ENCODE measurements at places on chromosomes 4 and X.

DNA sequence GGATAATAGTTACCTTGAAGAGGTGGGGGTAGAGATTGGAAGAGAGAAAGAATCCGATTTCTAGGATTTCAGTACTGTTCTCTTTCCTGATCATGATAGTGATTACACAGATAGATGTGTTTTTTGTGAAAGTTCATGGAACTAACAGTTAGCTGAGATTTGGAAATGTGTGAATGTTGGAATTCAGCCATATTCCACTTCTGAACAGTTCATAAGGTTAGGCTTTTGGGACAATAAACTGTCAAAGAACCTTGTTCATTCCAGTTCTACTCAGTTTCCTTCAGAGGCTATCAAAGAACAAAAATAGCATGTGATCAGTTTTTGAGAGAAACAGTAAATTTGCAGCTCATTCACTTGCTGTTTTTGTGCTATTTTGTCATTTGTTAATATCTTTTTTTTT, 43.6 kb downstream of the RUFY3 start:
- DNase-seq = no peak

DNA sequence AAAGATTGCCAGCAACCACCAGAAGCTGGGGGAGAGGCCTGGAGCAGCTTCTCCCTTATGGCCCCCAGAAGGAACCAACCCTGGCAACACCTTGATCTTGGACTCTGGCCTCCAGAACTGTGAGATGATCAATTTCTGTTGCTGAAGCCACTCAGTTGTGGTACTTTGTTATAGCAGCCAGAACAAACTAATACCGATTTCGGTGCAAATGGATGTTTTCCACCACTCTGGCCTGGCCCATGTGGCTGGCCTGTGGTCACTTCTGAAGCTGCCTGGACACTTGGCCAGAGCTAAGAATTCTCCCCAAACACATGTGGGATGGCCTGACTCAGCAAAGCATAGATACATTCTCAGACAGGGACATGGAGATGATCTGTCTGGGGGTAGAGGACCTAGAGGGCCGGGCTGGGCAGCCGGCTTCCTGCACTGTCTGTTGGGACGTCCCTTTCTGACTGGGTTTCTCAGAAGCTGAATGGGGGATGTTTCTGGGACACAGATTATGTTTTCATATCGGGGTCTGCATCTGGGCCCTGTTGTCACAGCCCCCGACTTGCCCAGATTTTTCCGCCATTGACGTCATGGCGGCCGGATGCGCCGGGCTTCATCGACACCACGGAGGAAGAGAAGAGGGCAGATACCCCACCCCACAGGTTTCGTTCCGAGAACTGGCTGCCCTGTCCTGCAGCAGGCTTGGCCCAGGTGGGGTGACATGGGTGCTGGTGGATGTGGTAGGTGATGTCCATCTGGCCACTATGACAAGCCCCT, 4.1 kb downstream of the FOXP3 start:
- DNase-seq = no peak

DNA sequence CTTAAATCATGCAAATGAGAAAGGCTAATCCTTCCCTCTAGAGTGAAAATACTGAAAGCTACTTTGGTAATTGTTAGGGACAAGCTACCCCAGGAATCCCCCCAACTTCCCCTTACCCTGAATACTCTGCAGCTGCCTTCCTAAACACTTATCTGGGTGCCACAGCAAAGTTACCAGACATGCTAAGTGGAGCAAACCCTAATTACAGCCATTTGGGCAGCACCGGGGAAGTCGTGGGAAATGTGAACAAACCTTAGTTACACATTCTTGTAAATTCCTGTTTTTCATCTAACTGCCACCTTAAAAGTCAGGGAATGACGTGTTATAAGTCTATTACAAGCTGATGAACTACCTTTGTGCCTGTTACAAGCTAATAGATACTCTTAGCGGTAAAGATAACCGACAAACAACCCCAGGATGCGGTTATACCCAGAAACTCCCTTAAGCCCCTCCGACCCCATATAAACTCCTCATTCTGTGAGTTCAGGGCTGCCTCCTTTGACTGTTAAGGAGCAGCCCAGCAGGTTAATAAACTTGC, 66.0 kb upstream of the PLAC8 start:
- DNase-seq = no peak

- DNase-seq = no peak
Measured at GRCh38 chr4:138190452-138190858, 51.7 kb downstream of the SLC7A11 start.

DNA sequence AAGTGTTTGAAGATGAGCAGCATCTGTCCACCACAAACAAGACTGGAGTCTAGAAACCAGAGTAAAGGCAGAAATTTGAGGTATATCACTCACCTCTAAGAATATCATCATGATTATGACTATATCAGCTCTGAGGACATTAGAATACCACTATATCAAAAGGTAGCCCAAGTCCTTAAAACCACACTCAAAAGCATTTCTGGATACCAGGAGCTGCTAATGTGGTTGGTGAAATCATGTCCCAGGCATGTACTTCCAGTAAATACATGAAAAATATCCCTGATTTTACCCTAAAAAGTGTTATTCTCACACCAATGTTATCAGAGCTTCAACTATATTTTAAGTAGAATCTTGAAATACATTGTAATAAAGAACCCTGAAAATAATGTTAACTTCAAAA, 136.3 kb upstream of the SMAD1 start:
- DNase-seq = no peak

GRCh38 chr4:150278206-150278605, 200.0 kb downstream of the DCLK2 start:
- DNase-seq = no peak

GRCh38 chr4:124090021-124090420, 622.5 kb downstream of the ANKRD50 start:
- DNase-seq = no peak

DNA sequence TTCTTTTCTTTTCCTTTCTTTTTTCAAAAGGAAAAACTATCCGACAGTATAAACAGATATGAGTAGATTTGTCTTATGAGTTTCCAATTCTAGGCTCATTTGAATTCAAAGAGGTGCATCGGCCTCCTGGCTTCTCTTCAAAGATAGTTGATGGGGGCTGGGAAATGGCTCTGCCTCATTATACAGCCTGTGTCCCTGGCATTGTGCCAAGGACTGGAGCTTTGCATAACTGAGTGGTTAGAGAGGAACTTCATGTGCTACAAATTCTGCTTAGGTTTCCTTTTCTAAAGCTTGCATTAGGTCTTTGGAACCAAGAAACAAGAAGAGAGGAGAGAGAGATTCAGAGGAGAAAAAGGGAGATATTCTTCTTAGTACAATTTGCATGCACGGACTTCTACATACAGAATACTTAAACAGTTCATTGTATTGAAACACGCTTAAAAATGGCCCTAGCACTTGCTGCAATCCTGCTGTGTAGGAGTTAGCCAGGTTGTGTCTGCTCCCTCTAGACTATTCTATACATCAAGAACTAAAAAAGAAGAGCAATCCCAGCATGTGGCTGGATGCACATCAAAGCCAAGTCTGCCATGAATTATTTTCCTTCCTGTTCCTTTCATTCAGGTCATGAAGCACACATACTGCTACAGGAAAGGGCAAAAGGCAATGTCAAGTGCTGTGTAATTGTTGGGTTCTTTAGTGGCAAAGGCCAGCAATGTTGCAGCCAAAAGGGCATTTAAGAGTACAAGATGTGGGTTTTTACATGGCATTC, 70.9 kb downstream of the INTS12 start:
- DNase-seq = no peak

- DNase-seq = no peak
Measured at GRCh38 chr4:5755161-5755560, 44.2 kb downstream of the EVC start.

DNA sequence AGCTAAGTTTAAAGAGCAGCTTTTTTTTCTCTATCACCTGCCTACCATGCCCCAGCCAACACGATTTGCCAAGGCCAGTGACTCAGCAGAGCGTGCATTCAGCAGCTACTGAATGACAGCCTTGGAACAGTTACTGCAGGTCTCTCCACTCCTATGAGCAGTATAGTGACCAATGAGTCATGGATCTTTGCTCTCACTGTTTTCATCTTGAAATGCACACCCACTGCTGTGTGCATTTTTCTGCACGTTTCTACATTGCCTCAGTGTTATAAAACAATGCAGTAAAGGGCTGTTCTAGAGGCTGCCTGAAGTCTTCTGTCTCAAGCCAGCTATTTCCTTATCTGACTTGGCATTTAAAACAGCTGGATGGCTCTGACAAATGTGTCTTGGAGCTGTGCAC, 66.0 kb upstream of the C4orf54 start:
- no peak for DNase-seq

DNA sequence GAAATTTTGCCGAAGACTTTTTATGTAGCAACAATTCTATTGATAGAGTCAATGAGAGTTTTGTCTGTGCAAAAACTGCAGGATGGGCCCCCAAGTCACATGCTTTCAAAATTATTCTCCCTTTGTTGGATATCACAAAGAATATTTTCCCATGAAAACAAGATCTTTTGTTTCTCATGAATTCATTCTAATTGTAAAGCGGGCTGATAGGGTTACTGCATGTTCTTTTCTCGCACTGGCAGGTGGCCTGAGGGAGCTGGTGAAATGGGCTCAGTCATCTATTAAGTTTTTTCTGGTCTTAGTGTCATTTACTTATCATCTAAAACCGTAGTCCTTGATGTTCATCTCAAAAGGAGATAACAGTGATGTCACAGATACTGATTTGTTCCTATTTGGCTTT, 44.2 kb downstream of the MID1IP1 start:
- DNase-seq = no peak

DNA sequence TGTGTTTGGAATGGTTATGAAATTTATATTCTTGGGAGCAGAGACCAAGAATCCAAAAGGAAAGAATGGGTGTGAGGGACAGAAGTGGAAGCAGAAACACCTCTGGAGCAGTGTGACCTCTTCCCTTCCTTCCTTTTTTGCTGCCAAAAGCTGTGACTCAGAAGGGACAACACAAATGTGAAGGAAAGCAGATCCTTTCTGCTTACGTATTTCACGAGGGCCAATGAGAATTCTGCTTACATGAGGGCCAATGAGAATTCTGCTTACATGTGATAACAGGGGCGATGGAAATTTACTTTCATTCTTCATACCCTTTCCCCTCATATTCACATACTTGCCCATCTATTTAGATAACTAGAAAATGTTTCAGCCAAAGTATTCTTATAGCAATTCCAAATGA, 404.6 kb downstream of the PRDM5 start:
- DNase-seq = no peak

- no peak for DNase-seq
Measured at GRCh38 chr4:145153181-145153903, 27.0 kb downstream of the OTUD4 start.

GRCh38 chr4:39022241-39022640, 10.0 kb downstream of the TMEM156 start:
- DNase-seq = no peak

GRCh38 chr4:33577791-33578190, 2666.5 kb downstream of the ARAP2 start:
- DNase-seq = no peak

DNA sequence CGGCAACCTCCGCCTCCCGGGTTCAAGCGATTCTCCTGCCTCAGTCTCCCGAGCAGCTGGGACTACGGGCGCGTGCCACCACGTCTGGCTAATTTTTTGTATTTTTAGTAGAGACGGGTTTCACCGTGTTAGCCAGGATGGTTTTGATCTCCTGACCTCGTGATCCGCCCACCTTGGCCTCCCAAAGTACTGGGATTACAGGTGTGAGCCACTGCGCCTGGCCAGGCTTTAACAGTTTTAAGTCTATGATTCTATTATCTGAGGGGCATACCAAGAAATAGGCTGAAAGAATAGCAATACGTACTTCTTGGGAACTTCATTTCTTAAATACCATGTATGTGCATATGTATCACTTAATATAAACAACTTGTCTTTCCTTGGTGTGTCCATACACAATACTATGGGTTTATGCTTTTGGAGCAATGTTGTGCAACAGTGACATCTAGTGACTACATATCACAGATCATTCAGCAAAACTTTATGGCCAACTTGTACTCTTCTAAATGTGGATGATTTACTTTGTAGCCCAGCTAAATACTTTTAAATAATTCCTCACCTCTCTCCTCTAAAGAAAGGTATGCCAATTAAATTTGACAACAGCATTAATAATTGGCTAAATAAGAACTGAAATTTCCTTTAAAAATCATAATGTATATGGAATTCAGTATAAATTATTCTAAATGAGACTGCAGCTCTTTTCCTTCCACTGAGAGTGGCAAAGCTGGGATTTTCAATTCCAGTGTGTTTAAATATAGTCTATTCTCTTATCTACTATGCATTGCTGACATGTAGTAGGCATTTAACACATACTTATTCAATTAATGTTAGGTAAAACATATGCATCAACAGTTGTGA, 10.4 kb downstream of the SLC9B1 start:
- DNase-seq = no peak

DNA sequence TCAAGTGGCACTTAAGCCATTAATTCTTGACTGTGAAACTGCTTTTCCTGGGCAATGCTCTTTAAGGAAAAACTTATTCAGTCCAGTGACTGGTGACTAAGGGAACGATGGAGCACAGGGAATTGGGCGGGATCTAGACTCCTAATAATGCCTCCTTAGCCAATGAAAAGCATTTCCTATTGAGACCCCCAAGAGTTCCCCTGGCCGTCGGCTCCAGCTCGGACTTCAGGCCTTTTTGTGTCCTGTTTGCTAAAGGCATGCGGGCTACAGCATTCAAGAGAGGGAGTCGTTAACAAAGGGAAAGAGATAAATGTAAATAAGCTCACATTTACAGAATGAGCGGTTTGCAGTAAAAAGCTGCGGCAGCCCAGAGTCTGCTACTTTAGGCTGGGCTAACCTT, at the start of gene LPAR4:
LPAR4 (plus strand) TSS at position 232 of the 400 bp plus-strand sequence. CDS start 7,150 bp downstream, outside the sequence.
- no peak for DNase-seq

DNA sequence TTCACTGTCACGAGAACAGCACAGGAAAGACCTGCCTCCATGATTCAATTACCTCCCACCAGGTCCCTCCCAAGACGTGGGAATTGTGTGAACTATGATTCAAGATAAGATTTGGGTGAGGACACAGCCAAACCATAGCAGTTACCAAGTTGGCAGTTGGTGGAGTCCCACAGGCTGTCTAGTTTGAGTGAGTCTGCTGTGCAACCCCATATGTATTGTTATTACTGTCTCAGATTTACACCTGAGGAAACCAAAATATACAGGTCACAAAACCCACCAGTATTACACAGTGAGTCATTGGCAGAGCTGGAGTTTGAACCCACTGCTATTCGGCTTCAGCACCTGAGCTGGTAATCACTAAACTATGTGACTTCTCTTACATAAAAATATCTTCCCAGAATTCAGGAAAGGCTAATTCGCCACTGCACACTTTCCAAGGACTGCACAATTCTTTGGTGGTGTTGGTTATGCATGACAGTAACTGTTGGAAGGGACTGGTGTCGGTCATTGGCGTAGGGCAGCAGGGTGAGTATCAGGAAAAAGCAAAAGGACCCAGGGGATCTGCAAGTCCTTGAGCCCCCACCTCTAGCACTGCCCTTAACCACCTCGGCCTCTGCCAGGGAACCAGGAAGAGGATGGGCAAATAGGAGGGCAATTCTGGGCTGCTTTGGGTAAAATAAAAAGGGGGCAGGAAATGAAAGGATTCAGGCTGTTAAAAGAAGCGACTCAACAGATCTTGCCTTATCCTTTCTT, 110.1 kb downstream of the USP46 start:
- DNase-seq = no peak
